Activated naive CD8-positive, alpha-beta T cell treated with anti-CD3 and anti-CD28 coated beads for 36 hours (primary cell): ENCODE measurements at places on chromosomes 5 and 9. TPM values are rescaled to one million over a fixed set of nuclear protein-coding genes. Genes with fewer than 3 reads are reported as not detected.

TRPM3 gene
- total RNA-seq: not detected

GRCh38 chr9:38215465-38215864, 146.4 kb upstream of the SHB start:
- no peak overlapping the region for H3K4me3 ChIP-seq
- H3K27ac ChIP-seq: no peak overlapping the region
- H3K36me3 ChIP-seq: no peaks in the 10 kb centered on the region
- H3K27me3 ChIP-seq: no peaks in the 10 kb centered on the region
- H3K4me1 ChIP-seq: no peaks in the 10 kb centered on the region
- no peak for DNase-seq

GRCh38 chr9:37925786-37926736, 22.1 kb upstream of the SLC25A51 start:
- H3K4me1 ChIP-seq: no peaks in the 10 kb centered on the region
- no peak overlapping the region for H3K4me3 ChIP-seq
- no peaks in the 10 kb centered on the region for H3K36me3 ChIP-seq
- DNase-seq: no peak

DNA sequence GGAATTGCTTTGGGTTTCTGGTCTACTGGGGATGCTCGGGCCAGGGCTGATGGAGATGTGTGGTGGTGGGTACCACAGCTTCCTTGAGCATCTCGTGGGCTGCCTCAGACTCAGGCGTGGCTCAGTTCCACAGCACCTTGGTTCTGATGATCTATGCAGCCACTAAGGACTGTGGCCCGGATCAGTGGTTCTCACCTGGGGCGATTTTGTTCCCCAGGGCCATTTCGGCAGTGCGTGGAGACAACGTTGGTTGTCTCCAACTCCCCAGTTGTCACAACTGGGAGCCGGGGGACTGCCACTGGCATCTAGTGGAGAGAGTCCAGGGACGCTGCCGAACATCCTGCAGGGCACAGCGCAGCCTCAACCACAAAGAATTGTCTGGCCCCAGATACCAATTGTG, 47.7 kb downstream of the FGF18 start:
- no peaks in the 10 kb centered on the region for H3K36me3 ChIP-seq
- no peak overlapping the region for H3K27ac ChIP-seq
- H3K4me1 ChIP-seq: no peaks in the 10 kb centered on the region
- DNase-seq: no peak

GRCh38 chr9:6827439-6828145, 69.8 kb downstream of the KDM4C start:
- H3K4me1 ChIP-seq: peaks cover 7% of the 10 kb centered on the region
- H3K36me3 ChIP-seq: peaks cover 29% of the 10 kb centered on the region
- H3K27me3 ChIP-seq: no peaks in the 10 kb centered on the region
- H3K4me3 ChIP-seq: no peak overlapping the region

DNA sequence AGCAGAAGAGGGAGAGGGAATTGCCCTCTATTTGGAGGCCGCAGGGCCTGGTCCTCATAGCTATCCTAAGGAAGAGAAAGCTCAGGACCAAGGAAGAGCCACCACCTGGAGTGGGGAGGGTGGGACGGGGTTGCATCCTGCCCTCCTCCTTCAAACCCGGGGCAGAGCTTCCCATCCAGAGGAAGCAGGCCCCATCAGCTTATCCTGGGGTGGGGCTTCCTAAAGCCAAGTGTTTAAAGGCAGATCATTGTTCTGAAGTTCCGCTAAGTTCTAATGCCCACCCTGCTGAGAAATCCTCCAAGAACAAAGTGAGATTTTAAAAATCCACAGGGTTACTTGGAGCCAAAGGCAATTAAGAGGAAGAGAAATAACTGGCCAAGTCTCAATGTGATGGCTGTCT, 210.3 kb downstream of the C9orf152 start:
- no peak overlapping the region for H3K27ac ChIP-seq
- no peaks in the 10 kb centered on the region for H3K4me1 ChIP-seq
- no peaks in the 10 kb centered on the region for H3K36me3 ChIP-seq
- H3K27me3 ChIP-seq: no peaks in the 10 kb centered on the region

UQCRQ gene
- 654 TPM for total RNA-seq

- H3K27me3 ChIP-seq: peaks cover 39% of the 10 kb centered on the region
- H3K36me3 ChIP-seq: no peaks in the 10 kb centered on the region
- DNase-seq: no peak
- H3K4me1 ChIP-seq: no peaks in the 10 kb centered on the region
- no peak overlapping the region for H3K27ac ChIP-seq
Measured at GRCh38 chr5:90533794-90534193, 4.4 kb upstream of the LYSMD3 start.

TDRD7 gene
- 4.5 TPM for total RNA-seq

GRCh38 chr9:111994831-111995458, 98.3 kb downstream of the UGCG start:
- DNase-seq: no peak
- no peaks in the 10 kb centered on the region for H3K27me3 ChIP-seq
- H3K36me3 ChIP-seq: peaks cover 4% of the 10 kb centered on the region
- peak overlapping the region; percentile 84 for H3K27ac ChIP-seq
- peaks cover 39% of the 10 kb centered on the region for H3K4me1 ChIP-seq
- no peak overlapping the region for H3K4me3 ChIP-seq

GRCh38 chr5:9479361-9479760, 66.5 kb downstream of the SEMA5A start:
- no peaks in the 10 kb centered on the region for H3K36me3 ChIP-seq
- H3K27me3 ChIP-seq: no peaks in the 10 kb centered on the region
- no peaks in the 10 kb centered on the region for H3K4me1 ChIP-seq

DNA sequence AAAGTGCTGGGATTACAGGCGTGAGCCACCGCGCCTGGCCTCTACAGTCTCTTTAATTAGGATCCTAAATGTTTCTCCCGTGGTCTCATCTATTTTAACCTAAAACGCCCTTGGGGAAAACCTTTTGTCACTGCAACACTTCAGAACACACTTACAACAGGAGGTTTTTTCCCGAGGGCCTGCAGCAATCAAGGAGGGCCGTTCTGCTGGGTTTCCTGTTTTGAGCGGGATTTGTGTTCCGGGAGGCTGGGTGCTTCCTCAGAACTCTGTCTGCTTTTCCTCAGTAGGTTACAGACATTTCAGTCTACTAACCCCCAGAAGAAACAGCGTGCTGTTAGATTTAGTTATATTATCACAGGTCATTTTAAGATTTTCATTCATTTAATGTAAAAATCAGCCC, 65.4 kb upstream of the IRX4 start:
- H3K36me3 ChIP-seq: no peaks in the 10 kb centered on the region
- no peak overlapping the region for H3K4me3 ChIP-seq
- no peak for DNase-seq
- H3K27ac ChIP-seq: no peak overlapping the region

SLC6A19 gene
- total RNA-seq: not detected

LRRC14B gene
- 0.23 TPM for total RNA-seq

CAPSL gene
- 0.74 TPM for total RNA-seq

SPATA31C1 gene
- total RNA-seq: not detected

KCNMB1 gene
- total RNA-seq: not detected

GRCh38 chr5:56278335-56278753, 45.2 kb upstream of the ANKRD55 start:
- no peak overlapping the region for H3K4me3 ChIP-seq
- H3K4me1 ChIP-seq: no peaks in the 10 kb centered on the region
- DNase-seq: no peak
- H3K27me3 ChIP-seq: no peaks in the 10 kb centered on the region

CRHBP gene
- total RNA-seq: not detected

IFNA5 gene
- total RNA-seq: not detected

DNA sequence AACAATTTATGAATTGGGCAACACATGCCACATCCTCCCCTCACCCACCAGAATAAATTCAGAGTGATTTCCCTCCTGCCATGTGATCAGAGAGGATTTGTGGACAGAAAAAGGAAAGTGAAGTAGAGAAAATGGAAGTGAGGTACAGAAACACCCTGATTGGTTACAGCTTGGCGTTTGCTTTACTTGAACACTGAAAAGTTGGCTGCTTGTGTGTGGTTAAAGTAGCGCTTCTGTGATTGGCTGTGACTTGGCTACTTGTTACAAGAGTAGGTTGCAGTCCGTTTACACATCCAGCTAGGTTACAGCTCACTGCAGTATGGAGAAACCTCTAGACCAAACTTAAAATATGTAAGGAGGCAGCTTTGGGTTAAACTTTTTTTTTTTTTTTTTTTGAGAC, 205.2 kb upstream of the ZNF608 start:
- H3K4me1 ChIP-seq: peaks cover 3% of the 10 kb centered on the region
- H3K4me3 ChIP-seq: no peak overlapping the region
- no peak overlapping the region for H3K27ac ChIP-seq
- DNase-seq: no peak
- H3K36me3 ChIP-seq: no peaks in the 10 kb centered on the region

DNA sequence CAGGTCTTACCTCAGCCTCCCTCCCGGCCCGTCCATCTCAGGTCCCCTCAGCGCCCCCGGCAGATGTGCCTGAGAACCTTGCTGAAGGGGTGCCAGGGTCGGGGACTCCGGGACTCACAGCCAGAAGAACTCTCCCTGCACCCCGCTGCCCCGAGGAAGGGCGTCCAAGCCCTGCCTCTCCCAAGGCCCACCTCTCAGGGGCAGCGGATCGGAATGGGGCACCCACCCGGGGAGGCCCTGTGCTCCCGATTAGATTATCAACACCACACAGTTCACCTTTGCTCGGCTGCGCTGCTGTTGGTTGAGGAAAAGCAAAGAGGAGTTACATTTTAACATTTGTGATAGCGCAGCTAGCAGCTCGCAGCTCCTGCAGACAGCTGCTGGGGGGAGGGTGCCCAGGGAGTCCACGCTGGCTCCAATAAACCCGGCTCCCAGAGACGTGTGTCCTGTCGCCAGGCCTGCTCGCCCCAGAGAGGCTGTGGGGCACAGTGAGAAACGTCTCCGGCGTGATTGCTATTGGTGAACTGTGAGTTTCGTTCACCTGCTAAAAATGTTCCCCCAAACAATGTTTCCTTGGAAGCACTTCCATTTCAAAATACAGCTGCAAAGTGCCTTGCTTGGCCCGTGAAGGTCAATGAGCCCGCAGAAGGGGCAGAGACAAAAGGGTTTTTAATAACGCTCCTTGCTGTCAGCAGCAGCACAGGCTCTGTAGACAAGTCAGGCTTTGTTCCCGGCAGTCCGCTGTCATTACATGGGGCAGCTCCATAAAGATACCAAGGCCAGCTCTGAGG, 18.6 kb upstream of the SLC6A19 start:
- no peaks in the 10 kb centered on the region for H3K4me1 ChIP-seq
- H3K36me3 ChIP-seq: no peaks in the 10 kb centered on the region
- H3K4me3 ChIP-seq: no peak overlapping the region
- H3K27ac ChIP-seq: no peak overlapping the region

GRCh38 chr9:73643379-73644013, 491.8 kb downstream of the ANXA1 start:
- no peak for DNase-seq
- no peak overlapping the region for H3K27ac ChIP-seq
- H3K4me3 ChIP-seq: no peak overlapping the region
- H3K27me3 ChIP-seq: no peaks in the 10 kb centered on the region
- no peaks in the 10 kb centered on the region for H3K36me3 ChIP-seq

- H3K4me1 ChIP-seq: no peaks in the 10 kb centered on the region
- H3K36me3 ChIP-seq: no peaks in the 10 kb centered on the region
- no peak overlapping the region for H3K27ac ChIP-seq
- no peaks in the 10 kb centered on the region for H3K27me3 ChIP-seq
- no peak overlapping the region for H3K4me3 ChIP-seq
Measured at GRCh38 chr5:124262470-124262869, 484.0 kb downstream of the ZNF608 start.

DNA sequence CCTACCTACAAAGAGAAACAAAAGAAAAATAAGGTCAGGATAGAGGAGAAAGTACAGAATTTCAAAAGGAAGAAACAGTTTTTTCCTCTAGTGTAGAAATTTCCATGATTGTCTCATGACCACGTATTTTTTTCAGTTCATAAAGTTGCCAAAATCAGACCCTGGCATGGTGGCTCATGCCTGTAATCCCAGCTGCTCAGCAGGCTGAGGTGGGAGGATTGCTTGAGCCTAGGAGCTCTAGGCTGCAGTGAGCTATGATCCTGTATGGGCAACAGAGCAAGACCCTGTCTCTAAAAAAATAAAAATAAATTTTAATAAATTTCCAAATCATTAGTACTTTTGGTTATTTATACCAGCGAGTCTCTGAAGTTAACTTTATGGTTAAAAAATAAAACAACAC, 37.8 kb downstream of the CWC27 start:
- H3K27ac ChIP-seq: no peak overlapping the region
- no peak for DNase-seq
- H3K4me3 ChIP-seq: no peak overlapping the region
- no peaks in the 10 kb centered on the region for H3K27me3 ChIP-seq
- H3K4me1 ChIP-seq: no peaks in the 10 kb centered on the region
- H3K36me3 ChIP-seq: peaks cover 6% of the 10 kb centered on the region

DNA sequence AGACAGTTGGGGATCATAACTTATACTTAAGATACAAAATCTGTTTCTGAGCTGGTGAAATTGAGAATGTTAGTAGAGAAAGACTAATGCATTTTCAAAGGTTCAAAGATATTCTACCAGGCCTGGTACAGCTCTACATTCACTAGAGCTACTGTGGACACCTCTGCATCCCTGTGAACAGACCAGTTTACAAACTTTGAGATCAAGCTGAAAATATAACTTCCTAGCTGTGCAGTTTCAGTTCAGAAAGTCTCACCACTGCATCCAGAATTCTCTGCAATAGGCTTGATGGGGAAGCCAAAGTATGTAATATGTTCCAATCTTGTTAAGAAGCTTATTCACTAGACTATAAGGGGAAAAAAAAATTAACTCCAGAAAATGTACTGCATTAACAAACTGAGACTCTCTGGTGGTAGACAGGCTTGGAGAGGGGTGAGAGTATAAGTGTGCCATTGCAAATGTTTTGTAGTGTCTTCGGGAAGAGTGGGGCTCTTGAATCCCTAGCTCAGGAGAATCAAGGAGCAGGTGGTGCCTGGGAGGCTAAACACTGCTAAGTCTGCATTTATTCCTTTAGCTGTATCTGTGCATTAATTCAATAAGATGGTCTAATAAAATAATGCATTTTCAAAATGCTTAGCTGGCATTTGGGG, 671.9 kb downstream of the NR2F1-AS1 start:
- no peak for DNase-seq
- no peak overlapping the region for H3K4me3 ChIP-seq
- no peaks in the 10 kb centered on the region for H3K36me3 ChIP-seq
- H3K27ac ChIP-seq: no peak overlapping the region
- H3K27me3 ChIP-seq: no peaks in the 10 kb centered on the region

HMCN2 gene
- total RNA-seq: not detected

PCDHGC3 gene
- total RNA-seq: not detected

GRCh38 chr9:115615000-115615401, 497.0 kb upstream of the TNC start:
- no peaks in the 10 kb centered on the region for H3K4me1 ChIP-seq
- no peak for DNase-seq
- no peak overlapping the region for H3K4me3 ChIP-seq
- peaks cover 13% of the 10 kb centered on the region for H3K27me3 ChIP-seq
- no peak overlapping the region for H3K27ac ChIP-seq

SPAAR gene
- total RNA-seq: not detected

DNA sequence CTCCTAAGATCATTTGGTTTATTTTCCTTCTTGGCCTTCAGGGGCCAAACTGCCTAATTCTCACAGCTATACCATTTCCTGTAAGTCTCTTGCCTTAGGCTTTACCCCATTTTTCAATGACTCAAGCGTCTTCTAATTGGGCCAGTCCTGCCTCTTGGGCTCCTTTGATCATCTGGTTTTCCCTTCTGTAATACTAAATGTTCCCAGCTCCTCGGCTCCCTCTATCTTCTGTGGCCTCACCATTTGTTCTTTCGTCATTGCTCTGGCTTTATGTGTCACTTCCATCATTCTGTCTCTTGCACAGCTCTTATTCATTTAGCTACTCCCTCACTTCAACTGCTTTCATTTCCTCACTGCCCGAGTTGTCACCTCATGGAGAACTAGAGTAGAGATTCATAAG, 14.5 kb upstream of the SPINK7 start:
- H3K4me3 ChIP-seq: no peak overlapping the region
- H3K27ac ChIP-seq: no peak overlapping the region
- no peaks in the 10 kb centered on the region for H3K27me3 ChIP-seq
- H3K36me3 ChIP-seq: no peaks in the 10 kb centered on the region
- H3K4me1 ChIP-seq: no peaks in the 10 kb centered on the region

FCN1 gene
- not detected for total RNA-seq
